ENCODE measurements at places on chromosomes 6 and 20.

- no peak for DNase-seq
Observed at GRCh38 chr6:148578489-148578814, 168.4 kb upstream of the UST start.

- no peak for DNase-seq
Observed at GRCh38 chr6:56613247-56613851, 29.3 kb downstream of the DST start.

GRCh38 chr6:27791182-27791943 is 120.8 kb downstream of the OR2B2 start:
- no peak for DNase-seq

DNA sequence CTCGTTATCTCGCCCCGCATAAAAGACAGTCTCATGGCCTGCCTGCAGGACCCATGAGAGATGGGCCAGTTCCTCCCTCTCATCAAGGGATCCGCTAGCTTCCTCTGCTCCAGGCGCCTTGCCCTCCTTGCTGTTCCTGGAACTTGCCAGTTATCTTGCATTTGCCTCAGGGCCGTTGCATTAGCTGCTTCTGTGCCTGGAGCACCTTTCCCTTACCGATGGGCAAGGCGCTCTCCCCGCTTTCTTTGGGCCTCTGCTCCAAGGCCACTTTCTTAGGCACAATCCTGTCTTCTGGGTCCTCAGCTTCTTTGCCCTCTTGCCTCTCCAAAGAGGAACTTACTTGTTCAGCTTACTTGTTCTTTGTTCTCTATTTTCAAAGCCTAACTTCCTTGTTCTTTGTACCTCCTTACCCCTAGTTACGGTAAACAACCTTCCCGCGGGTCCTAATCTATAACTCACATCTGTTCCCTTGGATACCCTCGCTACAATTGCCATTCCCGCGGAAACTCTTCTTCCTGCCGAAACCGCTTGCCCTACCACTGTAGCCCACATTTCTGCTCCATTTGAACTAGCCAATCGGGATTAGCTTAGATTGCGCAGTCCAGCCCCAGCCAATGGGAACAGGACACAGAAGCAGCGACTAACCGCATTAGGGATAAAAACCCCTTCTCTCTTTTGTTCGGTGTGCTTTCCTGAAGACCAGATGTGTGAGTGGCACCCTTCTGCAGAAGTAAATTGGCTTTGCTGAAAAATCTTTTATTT is 887 bp upstream of the NSFL1C start:
- DNase-seq, result no peak

DNA sequence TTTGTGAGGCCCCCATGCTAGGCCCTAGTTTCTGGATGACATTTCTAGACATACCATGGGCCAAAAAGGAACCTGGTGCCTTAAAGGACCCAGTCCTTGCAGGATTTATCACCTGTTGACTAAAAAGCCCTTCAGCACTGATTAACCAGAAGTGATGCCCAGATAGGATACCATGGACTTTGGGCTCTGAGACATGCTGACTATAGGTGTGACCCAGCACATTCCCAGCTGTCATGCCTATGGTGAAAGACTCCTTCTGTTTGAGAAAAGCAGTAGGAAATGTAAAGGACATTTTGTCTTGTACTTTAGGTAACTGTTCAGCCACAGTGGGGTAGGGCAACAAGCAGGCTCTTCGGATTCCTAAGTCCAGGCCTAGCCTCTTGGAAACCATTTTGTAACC is 724.2 kb downstream of the CD109 start:
- DNase-seq, result no peak

All from activated CD4-positive, alpha-beta T cell treated with anti-CD3 and anti-CD28 coated beads, Interleukin-2, amount 50 U/mL, for 1 hour (primary cell).